ENCODE measurements at places on chromosomes 1 and 21. TPM values are rescaled to one million over a fixed set of nuclear protein-coding genes. Genes with fewer than 3 reads are reported as not detected.
A peak's percentile ranks its signal among the peaks of the same experiment; 100 is the strongest.

- H3K4me1 ChIP-seq, result no peaks in the 10 kb centered on the region
- H3K4me3 ChIP-seq, result no peak overlapping the region
- H3K27ac ChIP-seq, result no peak overlapping the region
- H3K27me3 ChIP-seq, result no peaks in the 10 kb centered on the region
These were observed 150.7 kb downstream of the BACH1 start for GRCh38 chr21:29449306-29449950.

DNA sequence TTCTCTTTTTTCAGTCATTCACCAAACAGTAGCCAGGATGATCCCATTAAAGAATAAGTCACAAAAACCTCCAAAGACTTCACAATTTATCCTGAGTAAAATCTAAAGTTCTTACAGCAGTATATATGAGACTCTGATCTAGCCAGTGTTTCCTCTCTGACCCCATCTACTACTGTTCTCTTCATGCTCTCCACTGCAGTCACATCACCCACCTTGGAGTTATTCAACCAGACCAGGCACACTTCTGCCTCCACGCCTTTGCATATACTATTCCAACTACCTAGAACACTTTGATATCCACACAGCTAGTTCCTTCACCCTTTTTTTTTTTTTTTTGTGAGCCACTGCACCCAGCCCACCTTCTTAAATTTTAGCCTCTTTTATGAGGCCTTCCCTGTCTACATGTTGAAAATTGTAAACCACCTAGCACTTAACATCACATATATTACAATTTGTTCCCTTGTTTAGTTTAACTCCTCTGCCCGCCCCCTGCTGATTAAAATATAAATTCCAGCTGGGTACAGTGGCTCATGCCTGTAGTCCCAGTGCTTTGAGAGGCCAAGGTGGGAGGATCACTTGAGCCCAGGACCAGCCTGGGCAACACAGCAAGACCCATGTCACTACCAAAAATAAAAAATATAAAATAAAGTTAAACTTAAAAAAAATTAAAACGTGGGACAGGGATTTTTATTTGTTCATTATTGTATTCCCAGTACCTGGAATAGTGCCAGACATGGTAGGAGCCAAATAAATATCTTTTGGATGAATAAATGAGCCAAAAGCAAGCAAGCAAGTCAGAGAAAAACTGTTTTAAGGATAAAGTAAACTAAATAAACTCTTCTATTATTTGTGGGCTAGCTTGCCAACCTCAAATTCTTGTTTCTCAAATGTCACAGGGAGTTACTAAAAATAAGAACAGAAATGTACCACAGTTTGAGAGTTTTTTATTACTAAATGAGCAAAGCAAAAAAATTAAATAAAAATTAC is 35.2 kb upstream of the MUTYH start:
- H3K36me3 ChIP-seq, result no peaks in the 10 kb centered on the region
- H3K27me3 ChIP-seq, result no peaks in the 10 kb centered on the region
- H3K4me3 ChIP-seq, result no peak overlapping the region

GRCh38 chr1:5770981-5771765 is 221.1 kb downstream of the NPHP4 start:
- H3K4me3 ChIP-seq, result no peak overlapping the region
- H3K27me3 ChIP-seq, result peaks cover 2% of the 10 kb centered on the region
- no peak for DNase-seq
- no peaks in the 10 kb centered on the region for H3K4me1 ChIP-seq

GRCh38 chr1:155083865-155084721 is 5.5 kb downstream of the EFNA3 start:
- H3K4me3 ChIP-seq, result peak overlapping the region; percentile 53
- peak; percentile 60 for DNase-seq
- no peaks in the 10 kb centered on the region for H3K27me3 ChIP-seq

- no peaks in the 10 kb centered on the region for H3K4me1 ChIP-seq
- H3K36me3 ChIP-seq, result no peaks in the 10 kb centered on the region
- H3K27ac ChIP-seq, result peak overlapping the region; percentile 40
- no peak overlapping the region for H3K4me3 ChIP-seq
- no peak for DNase-seq
These were observed 11.0 kb downstream of the TP53BP2 start for GRCh38 chr1:223834660-223835263.

GRCh38 chr1:156505679-156506298 is 5.2 kb upstream of the MEF2D start:
- no peaks in the 10 kb centered on the region for H3K36me3 ChIP-seq
- DNase-seq, result no peak
- H3K4me3 ChIP-seq, result peak overlapping the region; percentile 3
- peak overlapping the region; percentile 99 for H3K27ac ChIP-seq
- peaks cover 13% of the 10 kb centered on the region for H3K4me1 ChIP-seq
- H3K27me3 ChIP-seq, result no peaks in the 10 kb centered on the region

DNA sequence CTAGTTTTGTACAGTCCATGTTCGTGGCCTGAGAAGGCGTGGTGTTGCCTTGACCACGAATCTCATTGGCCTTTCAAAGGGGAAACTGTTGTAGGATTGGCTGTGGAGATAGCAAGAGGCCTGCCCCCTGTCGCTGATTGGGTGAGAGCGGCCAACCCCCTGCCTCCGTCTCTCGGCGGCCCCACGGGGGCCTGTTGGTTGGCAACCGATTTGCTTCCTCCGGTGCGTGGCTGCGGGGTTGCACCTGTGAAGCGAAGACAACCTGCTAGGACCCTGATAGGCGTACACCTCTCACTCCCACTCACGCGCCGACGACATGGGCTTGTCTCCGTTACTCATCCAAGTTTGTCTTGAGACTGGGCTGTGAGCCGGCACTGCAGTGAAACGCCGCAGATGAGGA is at the start of gene UBE2U:
Gene UBE2U, plus strand, starts transcription at position 204 of the 400 bp plus-strand sequence. CDS start 428 bp downstream, outside the sequence.
- no peaks in the 10 kb centered on the region for H3K36me3 ChIP-seq
- no peak within 1 kb of the TSS for H3K27ac ChIP-seq
- no peak within 1 kb of the TSS for H3K4me3 ChIP-seq
- H3K4me1 ChIP-seq, result no peaks in the 10 kb centered on the region
- H3K27me3 ChIP-seq, result no peaks in the 10 kb centered on the region

DNA sequence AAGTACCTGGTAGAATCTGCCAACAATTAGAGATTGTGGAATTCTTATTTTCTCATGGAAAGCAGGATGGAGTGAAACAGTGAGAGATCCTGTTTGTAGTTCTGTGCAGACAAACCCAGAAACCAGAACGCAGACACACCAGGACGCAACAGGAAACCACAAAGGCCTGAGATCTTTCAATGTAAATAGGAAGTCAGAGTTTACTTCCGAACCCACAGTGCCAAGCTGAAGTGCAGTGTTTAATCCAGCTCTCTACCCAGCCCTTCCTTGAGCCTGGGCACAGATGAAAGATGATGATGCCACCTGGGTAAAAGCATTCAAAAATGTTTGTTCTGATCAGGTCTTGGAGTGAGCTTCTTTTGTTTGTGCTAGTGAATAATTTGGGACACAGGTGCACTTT is 244.2 kb upstream of the HOOK1 start:
- no peaks in the 10 kb centered on the region for H3K4me1 ChIP-seq
- H3K36me3 ChIP-seq, result no peaks in the 10 kb centered on the region
- H3K4me3 ChIP-seq, result no peak overlapping the region
- H3K27ac ChIP-seq, result no peak overlapping the region
- no peaks in the 10 kb centered on the region for H3K27me3 ChIP-seq
- no peak for DNase-seq

GRCh38 chr1:31900790-31901189 is 37.4 kb downstream of the PTP4A2 start:
- no peaks in the 10 kb centered on the region for H3K27me3 ChIP-seq
- H3K27ac ChIP-seq, result no peak overlapping the region
- no peaks in the 10 kb centered on the region for H3K36me3 ChIP-seq
- H3K4me1 ChIP-seq, result peaks cover 8% of the 10 kb centered on the region

- DNase-seq, result no peak
- H3K4me1 ChIP-seq, result no peaks in the 10 kb centered on the region
- no peaks in the 10 kb centered on the region for H3K36me3 ChIP-seq
- peaks cover 1% of the 10 kb centered on the region for H3K27me3 ChIP-seq
- no peak overlapping the region for H3K27ac ChIP-seq
- no peak overlapping the region for H3K4me3 ChIP-seq
These were observed 9.2 kb downstream of the CSMD2 start for GRCh38 chr1:34155860-34156259.

- H3K27me3 ChIP-seq, result no peaks in the 10 kb centered on the region
- no peaks in the 10 kb centered on the region for H3K36me3 ChIP-seq
- H3K27ac ChIP-seq, result no peak overlapping the region
- DNase-seq, result no peak
- H3K4me3 ChIP-seq, result no peak overlapping the region
These were observed 18.6 kb downstream of the NTPCR start for GRCh38 chr1:232968965-232969364.

DNA sequence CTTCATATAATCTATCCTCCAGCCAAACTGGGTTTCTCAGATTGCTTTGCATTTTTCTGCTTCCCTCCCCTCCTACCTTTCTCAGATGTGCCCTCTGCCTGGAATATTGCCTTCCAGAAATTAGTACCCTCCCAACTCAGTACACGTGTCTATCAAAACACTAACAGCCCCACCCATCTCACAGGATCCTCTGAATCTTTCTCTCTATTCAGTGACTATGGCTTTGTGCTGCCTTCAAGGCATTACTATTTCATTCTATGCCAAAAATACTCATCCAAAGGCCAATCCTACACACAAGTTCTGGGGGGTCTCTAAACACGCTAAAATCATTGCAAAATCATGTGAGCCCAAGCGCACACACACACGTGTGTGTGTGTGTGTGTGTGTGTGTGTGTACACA is 58.4 kb downstream of the ZNF281 start:
- H3K27ac ChIP-seq, result no peak overlapping the region
- H3K4me3 ChIP-seq, result no peak overlapping the region
- H3K36me3 ChIP-seq, result no peaks in the 10 kb centered on the region
- no peaks in the 10 kb centered on the region for H3K27me3 ChIP-seq
- DNase-seq, result no peak

The SLC16A4 gene
- 1.7 TPM for total RNA-seq

The SPRR2B gene
- total RNA-seq, result not detected

The S100A7 gene
- not detected for total RNA-seq

The C1orf52 gene
- total RNA-seq, result 12.7 TPM

The CAPN2 gene
- total RNA-seq, result 156 TPM

The MIXL1 gene
- 1.1 TPM for total RNA-seq

The DNASE2B gene
- 0.85 TPM for total RNA-seq

The ACTN2 gene
- 36.4 TPM for total RNA-seq

Measured in prostate gland (tissue), 2 donors.